ENCODE measurements at places on chromosomes 1 and 21. TPM values are rescaled to one million over a fixed set of nuclear protein-coding genes. Genes with fewer than 3 reads are reported as not detected.

GRCh38 chr1:62426237-62426636 lies 10.6 kb upstream of the USP1 start:
- DNase-seq = no peak

- no peak for DNase-seq
These were observed 272.5 kb downstream of the TM2D1 start for GRCh38 chr1:61452176-61453035.

DNA sequence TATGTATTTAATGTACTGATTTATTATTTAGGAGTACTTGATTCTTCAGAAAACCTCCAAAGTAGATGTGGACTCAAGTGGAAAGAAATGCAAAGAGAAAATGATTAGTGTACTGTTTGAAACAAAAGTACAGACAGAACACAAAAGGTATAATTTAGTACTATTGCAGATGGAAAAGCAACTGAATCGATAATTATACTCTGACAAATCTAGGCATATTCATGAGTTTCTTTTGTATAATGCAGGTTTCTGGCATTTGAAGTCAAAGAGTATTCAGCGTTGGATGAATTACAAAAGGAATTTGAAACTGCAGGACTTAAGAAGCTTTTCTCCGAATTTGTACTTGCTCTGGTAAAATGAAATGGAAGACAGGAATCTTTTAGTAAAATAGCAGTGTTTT lies 12.5 kb downstream of the RWDD3 start:
- no peak for DNase-seq

Gene KCNQ4
- total RNA-seq = 1.9 TPM

Gene ANKRD45
- total RNA-seq = 0.49 TPM

Gene AMY1A
- not detected for total RNA-seq

Gene KLHDC9
- total RNA-seq = 10.1 TPM
